ENCODE measurements at places on chromosomes 11 and 22. TPM values are rescaled to one million over a fixed set of nuclear protein-coding genes. Genes with fewer than 3 reads are reported as not detected.

Gene LSP1
- 239 TPM for polyA plus RNA-seq

DNA sequence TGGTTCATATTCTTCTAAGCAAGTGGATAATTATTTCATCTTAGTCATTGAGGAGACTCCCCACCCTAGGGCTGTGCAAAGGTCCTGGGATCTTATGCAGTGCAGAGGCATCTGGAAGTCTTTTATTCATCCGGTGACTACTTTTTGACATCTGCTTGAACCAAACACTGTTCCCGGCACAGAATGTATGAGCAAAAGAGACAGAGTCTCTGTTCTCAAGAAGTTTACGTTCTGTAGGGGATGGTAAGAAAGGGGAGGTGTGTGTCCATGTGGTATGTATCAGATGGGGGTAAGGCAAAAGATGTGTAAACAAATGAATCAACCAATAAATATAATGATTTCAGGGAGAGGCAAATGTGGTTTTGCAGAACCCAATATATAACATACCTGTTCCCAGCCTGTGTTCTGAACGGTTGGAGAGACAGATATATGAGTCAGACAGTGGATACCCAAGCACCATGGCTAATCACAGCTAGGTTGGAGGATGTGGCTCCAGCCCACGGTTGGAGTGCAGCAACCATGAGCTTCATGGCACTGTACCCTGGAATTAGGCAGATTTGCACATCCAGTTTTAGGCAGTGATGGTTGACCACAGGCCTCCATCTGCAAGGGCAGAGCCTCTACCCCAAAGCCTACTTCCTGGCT is 75.1 kb upstream of the CADM1 start:
- no peak for DNase-seq

Gene CATSPERZ
- 0.18 TPM for polyA plus RNA-seq

- DNase-seq, result peak; percentile 47
Observed at GRCh38 chr11:68372625-68373024, 60.2 kb downstream of the LRP5 start.

DNA sequence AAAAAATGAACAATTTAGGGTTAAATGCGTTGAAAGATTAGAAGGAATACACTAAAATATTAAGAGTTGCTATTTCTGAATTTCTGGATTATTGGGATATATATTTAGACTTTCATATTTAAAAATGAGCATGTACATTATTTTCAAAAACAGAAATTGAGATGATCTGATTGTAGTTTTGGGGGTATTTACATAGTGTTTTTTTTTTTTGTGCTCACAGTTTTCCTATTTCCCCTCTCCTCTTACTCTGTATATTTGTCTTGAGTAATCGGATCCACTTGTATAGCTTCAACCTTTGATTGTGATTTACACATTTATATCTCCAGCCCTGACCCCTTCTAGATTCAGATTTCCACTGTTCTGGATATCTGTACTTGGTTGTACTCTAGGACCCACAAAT is 5.3 kb downstream of the USP47 start:
- DNase-seq, result no peak

Gene MPZL3
- 3.4 TPM for polyA plus RNA-seq

Measured in stomach (tissue), 19 donors.